ENCODE measurements at places on chromosomes 1 and 21.

- no peak for DNase-seq
Measured at GRCh38 chr1:119279456-119280381, 88.9 kb upstream of the HAO2 start.

DNA sequence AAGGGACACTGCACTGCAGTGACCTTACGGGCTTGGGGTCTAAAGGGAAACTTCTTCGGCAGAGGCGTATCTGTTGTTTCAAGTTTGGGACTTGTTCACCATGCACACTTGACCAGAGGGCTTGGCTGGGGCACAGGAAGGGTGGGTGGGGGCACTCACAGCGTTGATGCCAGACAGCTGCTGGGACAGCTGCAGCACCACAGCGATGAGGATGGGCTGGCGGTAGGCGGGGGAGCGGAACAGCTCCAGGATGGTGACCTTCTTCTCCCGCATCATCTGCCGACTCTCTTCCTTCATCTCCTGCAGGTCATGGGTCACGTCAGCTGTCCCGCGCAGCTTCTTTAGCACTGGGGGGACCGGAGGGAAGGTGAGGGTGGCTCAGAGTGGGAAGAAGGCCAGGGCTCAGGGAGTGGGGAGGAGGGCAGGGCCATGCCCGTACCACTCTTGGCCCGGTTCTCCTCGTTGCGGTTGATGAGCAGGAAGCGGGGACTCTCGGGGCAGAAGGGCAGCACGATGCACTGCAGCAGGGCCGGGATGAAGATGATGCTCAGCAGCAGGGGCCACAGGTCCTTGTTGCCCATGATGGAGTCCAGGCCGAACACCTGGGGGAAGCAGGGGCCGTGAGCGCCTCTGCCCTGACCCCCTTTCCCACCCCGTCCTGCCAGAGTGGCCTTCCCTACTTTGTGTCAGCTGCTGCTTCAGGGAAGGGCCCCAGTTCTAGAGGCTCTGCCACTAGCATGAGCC lies 29.1 kb downstream of the SLC2A1 start:
- DNase-seq: no peak

GRCh38 chr1:45793942-45794604 lies 9.3 kb upstream of the MAST2 start:
- DNase-seq: no peak

GRCh38 chr1:7582460-7582972 lies 188.6 kb upstream of the VAMP3 start:
- DNase-seq: peak; percentile 17

GRCh38 chr1:21072721-21073120 lies 104.0 kb downstream of the EIF4G3 start:
- no peak for DNase-seq

GRCh38 chr1:47850451-47850850 lies 146.7 kb downstream of the TRABD2B start:
- no peak for DNase-seq

GRCh38 chr1:197733324-197733723 lies 42.0 kb downstream of the DENND1B start:
- no peak for DNase-seq

- no peak for DNase-seq
Measured at GRCh38 chr1:73781251-73781650, 416.7 kb downstream of the LRRIQ3 start.

DNA sequence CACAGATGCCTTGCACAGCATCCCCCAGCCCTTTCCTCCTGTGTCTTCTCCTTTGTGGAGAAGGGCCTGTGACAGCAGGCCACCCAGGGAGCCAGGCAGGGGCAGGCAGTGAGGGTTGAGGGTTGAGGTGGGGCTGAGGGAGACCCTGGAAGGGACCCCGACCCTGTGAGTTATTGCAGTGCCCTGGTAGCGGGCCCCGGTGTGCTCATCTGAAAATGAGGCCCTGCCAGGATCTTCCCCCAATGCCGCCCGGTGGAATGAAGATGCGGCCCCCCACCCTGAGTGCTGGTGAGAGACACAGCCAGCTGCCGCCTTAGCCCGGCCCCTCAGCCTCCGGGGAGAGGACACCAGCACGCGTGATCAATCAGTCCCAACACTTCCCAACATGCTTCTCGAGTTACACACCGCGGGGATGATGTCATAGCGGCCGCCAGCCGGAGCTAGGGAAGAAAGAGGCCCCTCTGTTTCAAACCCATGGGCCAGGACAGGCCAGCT lies 36.2 kb upstream of the ACTRT2 start:
- no peak for DNase-seq

DNA sequence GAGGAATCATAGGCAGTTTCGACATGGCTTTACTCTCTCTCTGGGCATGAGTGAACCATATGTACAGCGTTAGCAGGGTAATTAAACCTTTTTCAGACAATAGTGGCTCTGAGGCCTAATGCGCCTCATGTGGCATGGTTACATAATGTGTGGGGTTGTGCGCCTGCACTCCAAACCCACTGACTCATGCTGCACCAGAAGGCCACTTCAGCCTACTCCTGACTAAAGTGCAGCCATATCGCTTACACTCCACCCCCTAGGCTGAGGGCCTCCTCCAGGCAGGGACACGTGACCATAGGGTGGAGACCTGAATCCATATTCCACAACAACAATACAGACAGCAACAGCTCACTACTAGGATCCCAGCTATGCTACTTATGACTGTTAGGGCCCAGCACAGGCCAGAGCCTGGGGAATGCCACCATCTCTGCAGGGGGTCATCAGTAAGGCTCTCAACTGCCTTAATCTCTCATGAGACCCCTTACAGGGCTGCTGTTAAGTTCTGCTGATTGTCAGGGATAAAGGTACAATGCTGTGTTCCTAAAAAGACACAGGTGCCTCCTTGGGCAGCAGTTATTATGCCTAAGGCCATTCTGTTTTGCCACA lies 13.4 kb upstream of the ODF2L start:
- no peak for DNase-seq

GRCh38 chr1:100377590-100378361 lies 25.5 kb downstream of the CDC14A start:
- DNase-seq: no peak

GRCh38 chr1:187514110-187514509 lies 685.4 kb downstream of the PLA2G4A start:
- no peak for DNase-seq

- no peak for DNase-seq
Measured at GRCh38 chr1:245512181-245512888, 357.6 kb downstream of the KIF26B start.

GRCh38 chr1:20704390-20705202 lies 13.2 kb downstream of the KIF17 start:
- DNase-seq: no peak

GRCh38 chr21:31917108-31917507 lies 44.3 kb downstream of the HUNK start:
- DNase-seq: no peak

DNA sequence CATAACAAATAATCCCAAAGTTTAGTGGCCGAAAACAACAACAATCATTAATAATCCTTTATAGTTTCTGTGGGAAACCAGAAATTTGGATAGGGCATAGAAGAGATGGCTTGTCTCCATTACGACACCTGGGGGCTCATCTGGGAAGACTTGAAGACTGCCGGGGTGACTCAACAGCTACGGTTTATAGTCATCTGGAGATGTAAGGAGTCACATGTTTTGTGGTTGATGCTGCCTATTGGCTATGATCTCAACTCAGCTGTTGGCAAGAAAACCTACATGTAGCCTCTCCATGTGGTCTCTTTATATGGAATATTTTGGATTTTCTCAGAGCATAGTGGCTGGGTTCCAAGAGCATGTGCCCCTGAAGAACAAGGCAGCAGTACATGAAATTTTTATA lies 29.3 kb upstream of the TSPAN2 start:
- no peak for DNase-seq

GRCh38 chr1:199163267-199163666 lies 524.4 kb downstream of the PTPRC start:
- no peak for DNase-seq

DNA sequence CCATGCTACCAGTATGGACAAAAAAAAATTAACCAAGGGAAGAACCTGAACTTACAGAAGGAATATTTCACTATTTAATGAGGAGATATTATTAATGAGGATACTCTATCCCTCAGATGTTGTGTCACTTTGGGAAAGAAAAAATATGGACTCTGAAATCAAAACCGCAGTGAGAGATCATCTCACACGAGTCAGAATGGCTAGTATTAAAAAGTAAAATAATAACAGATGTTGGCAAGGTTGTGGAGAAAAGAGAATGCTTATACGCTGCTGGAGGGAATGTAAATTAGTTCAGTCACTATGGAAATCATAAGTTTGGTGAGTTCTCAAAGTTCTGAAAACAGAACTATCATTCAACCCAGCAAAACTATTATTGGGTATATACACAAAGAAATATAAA lies 30.9 kb downstream of the TNFSF4 start:
- no peak for DNase-seq

GRCh38 chr1:210076620-210077019 lies 138.6 kb downstream of the SYT14 start:
- DNase-seq: no peak

DNA sequence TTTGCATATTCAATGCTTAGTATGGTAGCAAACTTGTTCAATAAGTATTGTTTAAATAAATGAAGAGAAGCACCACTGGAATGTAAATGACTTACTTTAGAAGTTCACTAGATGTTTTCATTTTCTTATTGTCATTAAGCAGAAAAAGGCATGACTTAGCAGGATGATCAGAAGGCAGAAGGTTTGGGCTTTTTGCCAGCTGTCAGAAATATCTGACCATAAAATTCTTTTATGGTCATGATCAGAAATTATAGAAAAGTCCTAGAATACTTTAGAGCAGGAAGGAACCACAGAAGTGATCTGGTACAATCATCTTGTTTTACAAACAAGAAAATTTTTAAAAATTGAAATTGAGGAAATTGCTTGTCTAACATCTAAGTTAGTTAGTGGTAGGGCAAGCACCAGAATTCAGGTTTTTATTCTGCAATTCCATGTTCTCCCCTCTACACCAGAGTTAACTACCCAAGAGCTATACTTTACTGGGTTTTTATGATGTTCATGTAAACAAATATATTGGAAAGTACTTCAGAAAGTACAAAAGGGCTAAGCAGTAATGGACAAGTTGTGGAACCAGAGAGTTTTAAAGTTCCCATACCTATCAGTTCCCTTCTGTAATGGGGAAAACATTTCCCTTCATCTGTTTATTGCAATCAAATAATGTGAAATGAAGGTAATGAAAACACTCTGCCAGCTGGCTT lies 10.1 kb downstream of the FMO5 start:
- peak; percentile 57 for DNase-seq

- no peak for DNase-seq
Measured at GRCh38 chr1:165011186-165011585, 345.3 kb downstream of the LMX1A start.

DNA sequence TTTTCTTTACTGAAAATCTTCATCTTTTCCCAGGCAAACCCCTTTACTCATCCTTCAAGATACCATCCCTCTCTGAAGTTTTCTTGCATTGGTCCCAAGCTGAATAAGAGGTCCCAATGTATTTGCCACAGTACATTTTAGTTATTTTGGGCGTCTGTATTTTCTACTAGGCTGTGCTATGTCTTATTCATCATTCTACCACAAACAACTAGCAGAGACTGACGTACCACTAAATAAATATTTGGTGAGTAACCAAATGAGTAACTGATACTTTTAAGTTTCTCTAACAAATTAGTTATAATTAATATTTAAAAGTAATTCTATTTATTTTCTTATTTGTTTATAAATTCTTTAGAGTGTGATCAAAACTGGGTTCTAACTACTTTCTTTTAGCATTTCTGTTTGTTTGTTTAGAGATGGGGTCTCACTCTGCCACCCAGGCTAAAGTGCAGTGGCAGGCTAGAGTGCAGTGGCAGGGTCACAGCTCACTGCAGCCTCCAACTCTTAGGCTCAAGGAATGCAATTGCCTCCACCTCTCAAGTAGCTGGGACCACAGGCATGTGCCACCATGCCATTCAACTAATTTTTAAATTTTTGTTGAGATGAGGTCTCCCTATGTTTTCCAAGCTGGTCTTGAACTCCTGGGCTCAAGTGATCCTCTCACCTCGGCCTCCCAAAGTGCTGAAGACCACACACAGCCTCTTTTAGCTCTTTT lies 33.1 kb downstream of the NDC1 start:
- no peak for DNase-seq

DNA sequence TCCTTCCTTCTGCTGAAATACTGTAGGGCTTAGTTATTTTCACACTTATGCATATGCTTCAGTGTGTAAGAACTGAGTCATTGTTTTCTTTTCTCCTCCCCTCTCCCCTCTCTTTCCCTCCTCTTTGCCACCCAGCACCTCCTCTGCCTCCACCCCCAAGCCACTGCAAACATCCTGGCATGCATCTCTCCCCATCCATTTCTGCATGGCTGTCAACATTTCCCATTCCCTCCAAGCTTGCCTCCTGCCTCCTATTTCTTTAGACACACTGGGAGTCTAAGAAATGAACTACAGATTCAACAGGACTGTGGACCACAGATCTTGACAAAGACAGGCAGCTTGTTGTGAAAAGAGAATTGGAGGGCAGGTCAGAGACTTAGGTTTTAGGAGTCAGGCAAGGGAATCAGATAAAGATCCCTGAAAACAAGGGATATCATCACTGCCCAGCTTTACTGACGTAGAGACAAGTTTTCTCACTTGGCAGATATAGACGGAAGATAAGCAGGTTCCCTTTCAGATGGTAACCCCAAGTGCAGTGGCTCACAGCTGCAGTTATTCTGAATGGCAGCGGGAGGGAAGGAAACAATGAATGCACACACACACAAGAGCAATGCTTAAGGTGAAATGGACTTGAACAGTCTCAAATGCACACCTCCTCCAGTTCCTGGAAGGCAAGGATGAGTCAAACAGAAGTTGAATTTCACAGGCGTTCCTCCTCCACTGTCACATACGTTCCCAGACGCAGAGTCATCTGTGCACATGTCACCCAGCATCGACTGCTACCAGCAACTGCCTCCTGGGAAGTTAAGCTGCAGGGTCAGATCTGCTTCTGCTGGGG lies 56.1 kb downstream of the HIVEP3 start:
- no peak for DNase-seq

GRCh38 chr1:2474933-2475371 lies 1.1 kb upstream of the PLCH2 start:
- no peak for DNase-seq

- no peak for DNase-seq
Measured at GRCh38 chr1:58809325-58810010, 25.6 kb upstream of the JUN start.

DNA sequence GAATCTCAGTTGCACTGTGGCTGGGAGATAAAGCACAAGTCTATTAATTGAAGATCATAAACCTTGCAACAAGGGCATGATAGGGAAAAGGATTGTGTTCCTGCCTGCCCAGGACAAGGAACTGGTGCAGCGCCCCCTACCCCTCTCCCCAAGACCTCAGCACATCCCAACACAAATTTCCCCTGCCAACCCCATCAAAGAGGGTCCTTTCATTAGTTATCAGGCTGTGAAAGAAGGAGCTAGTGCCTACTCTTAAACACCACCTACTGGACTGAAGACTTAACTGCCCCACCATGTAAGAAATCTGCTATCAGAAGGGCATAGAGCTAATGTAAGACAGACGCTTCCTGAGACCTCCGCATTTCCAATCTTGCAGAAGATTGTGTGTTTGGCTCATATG lies 372.6 kb downstream of the AGBL4 start:
- DNase-seq: no peak

- DNase-seq: no peak
Measured at GRCh38 chr1:8813991-8814390, 3.4 kb downstream of the RERE start.
